ENCODE measurements at places on chromosomes 3 and 15.

DNA sequence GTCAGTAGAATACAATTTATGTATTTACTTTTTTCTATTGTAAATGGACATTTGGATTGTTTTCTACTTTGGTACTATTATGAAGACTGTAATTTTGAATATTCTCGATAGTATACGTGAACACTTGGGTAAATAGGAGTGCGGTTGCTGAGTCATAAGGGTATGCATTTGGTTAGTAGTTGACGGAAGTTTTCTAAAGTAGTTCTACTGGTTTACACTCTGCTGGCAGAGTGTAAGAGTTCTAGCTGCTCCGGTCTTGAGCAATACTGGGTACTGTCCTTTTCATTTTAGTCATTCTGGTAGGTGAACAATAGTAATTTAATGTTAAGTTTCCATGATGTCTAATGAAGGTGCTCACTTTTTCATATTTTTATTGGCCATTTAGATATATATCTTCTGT is 70.0 kb downstream of the MEF2A start:
- no peak for DNase-seq

- DNase-seq, result no peak
Observed at GRCh38 chr3:132317229-132317948, at the start of gene ACP3. TSS of gene ACP3 (plus strand) at chr3:132317407. CDS start at chr3:132317457, 50 bp downstream.

DNA sequence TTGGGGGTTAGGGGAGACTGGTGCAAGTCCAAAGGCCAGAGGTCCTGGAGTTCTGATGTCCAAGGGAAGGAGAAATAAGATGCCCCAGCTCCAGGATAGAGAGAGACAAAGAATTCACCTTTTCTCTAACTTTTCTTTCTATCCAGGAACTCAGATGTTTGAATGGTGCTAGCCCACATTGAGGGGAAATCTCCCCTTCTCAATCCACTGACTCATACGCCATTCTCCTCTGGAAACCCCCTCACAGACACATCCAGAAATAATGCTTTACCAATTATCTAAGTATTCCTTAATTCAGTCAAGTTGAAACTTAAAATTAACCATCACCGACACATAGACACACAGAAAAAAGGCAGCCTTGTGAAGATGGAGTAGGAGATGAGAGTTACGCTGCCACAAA is 1085.2 kb downstream of the NSUN3 start:
- DNase-seq, result no peak

DNA sequence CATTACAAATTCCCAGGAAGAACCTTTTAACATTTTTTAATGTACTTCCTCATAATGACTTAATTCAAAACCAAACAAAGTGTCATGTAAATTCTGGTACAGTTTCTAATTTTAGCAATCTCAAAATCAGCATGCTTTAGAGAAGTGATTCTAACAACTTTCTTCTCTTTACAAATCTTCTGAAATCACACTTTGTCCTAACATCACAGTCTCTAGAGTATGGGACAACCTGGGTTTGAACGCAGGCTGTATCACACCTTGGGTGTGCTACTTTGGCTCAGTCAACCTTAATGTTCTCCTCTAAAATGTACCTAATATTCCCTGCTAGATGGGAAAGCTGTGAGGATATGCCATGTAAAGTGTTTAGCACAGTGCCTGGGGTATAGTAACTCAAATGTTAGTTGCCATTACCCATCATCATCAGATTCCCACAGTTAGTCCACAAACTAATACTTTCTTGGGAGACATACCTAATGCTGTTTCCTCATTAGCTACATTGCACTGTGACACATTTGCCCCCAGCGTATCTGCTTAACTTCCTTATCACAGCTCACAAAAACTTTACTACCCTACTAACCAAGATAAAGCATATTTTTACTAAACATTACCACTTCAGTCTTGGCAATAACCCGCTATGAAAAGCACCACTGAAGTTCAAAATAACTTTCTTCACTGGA is 3.1 kb downstream of the TSPAN3 start:
- no peak for DNase-seq

- no peak for DNase-seq
Observed at GRCh38 chr3:105747060-105747541, 121.7 kb downstream of the CBLB start.

- DNase-seq, result no peak
Observed at GRCh38 chr3:159922861-159923312, 65.7 kb upstream of the IL12A start.

Data from activated CD8-positive, alpha-beta memory T cell treated with anti-CD3 and anti-CD28 coated beads for 4 hours (primary cell).